ENCODE measurements at places on chromosomes 2 and 18. TPM values are rescaled to one million over a fixed set of nuclear protein-coding genes. Genes with fewer than 3 reads are reported as not detected.
A peak's percentile ranks its signal among the peaks of the same experiment; 100 is the strongest.

DNA sequence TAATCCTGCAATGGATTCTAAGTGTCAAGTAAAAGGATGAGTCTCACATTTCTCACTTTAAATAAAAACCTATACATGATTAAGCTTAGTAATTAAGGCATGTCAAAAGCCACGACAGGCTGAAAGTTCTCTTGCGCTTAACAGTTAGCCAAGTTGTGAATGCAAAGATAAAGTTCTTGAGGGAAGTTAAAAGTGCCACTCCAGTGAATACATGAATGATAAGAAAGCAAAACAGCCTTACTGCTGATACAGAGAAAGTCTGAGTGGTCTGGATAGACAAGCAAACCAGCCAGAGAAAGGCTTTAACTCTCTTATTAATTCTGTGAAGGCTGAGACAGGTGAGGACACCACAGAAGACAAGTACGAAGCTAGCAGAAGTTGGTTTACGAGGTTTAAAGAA, 12.7 kb downstream of the THOC1 start:
- H3K4me3 ChIP-seq: no peak overlapping the region
- no peak for DNase-seq
- no peaks in the 10 kb centered on the region for H3K27me3 ChIP-seq
- peaks cover 91% of the 10 kb centered on the region for H3K36me3 ChIP-seq
- H3K27ac ChIP-seq: no peak overlapping the region

CFAP65 gene
- 1.7 TPM for polyA plus RNA-seq

DNA sequence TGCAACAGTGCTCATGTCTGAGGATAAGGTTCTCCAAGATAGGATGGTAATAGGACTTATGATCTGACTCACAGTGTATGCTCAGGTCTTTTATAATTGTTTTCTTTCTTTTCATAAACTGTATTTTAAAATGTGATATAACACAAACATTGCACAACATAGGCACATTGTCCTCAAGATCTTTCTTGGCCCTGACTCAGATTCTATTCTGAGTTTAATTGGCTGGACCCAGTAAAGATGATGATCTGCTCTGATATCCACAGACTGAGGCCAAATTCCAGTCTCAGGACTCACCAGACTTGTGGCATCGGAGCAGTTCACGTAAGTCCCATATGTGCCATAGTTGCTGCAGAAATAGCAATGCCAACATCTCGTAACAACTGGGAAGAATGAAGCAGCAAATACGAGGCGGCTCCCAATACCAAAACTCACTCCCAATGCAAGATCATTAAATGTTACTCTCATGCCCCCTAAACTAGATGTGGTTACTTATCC, 448.9 kb upstream of the SLC14A2 start:
- no peaks in the 10 kb centered on the region for H3K4me1 ChIP-seq
- no peaks in the 10 kb centered on the region for H3K27me3 ChIP-seq
- H3K27ac ChIP-seq: peak overlapping the region; percentile 90
- H3K4me3 ChIP-seq: no peak overlapping the region
- no peak for DNase-seq

DNA sequence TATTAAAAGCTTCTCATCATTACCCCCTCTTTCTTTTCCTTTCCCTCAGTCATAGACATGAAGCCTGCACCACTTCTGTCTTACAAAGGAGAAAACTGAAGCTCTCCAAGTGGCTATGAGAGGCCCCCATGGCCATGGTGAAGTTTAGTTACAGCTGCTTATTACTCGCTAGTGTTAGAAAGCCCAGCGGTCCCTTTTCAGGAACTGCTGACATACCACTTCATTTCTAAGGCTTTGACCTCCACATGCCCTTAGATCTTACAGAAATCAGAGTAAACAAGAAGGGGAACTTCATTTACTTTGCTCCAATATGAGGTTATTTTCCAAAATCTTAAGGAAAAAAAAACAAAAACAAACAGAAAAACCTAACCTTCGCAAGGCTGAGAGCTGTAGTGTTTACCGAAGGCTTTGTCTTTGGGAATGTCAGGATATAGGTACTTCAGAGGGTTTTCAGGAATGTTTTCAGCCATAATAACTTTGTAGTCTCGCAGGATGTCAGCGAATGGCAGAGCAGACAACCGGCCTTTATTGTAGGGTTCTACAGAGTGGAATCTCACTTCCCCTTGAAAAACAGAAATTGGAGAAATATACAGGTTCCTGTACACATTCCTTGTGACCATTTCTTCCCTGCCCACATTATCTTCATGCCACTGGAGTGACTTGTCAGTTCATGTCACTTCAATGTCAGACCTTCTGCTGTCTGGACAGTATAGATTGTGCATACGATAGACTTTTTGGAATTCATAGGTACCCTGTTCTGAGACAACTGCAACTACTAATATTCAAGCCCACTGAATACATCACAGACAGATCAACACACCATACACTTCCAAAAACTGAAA, 18.8 kb upstream of the STAT1 start:
- no peaks in the 10 kb centered on the region for H3K36me3 ChIP-seq
- DNase-seq: no peak
- no peaks in the 10 kb centered on the region for H3K4me1 ChIP-seq

CFAP210 gene
- 0.03 TPM for polyA plus RNA-seq

FIGN gene
- 0.74 TPM for polyA plus RNA-seq

DNA sequence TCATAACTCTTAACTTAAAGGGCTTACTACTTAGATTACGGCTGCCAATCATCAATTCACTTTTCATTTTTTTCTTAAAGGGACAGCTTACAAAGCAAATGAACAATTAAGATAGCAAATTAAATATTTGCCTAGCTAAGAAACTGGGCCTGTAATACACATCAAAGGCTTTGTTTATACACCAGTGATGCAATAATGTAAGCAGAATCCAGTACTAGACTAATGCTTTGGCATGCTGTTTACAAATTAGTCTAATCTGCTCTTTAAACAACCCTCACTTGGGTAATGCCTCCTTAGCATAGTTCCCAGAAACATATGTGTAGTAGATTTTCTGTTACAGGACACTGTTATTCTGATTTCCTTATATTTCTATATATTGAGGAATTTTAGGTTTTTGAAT, 105.8 kb downstream of the ARHGAP28 start:
- no peaks in the 10 kb centered on the region for H3K36me3 ChIP-seq
- H3K4me3 ChIP-seq: no peak overlapping the region
- DNase-seq: no peak
- no peaks in the 10 kb centered on the region for H3K4me1 ChIP-seq

DNA sequence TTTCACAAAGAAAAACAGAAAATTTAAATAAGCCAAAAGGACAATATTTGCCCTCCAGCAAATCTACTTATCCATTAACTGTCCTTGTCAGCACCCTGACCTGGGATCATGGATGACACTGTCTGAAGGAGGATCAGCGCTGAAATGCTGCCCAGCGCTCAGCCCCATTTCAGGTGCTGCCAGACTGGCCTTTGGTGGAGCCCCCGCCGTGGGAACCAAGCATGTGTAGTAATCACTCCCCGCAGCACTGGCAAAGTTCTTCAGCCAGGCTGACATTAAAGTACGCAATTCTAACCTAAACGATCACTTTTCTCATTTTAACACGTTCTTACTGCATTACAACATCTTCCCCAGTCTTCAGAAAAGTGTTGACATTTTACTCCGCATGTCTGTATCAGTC, 108.6 kb upstream of the GPC1 start:
- peaks cover 33% of the 10 kb centered on the region for H3K4me1 ChIP-seq
- DNase-seq: no peak
- H3K27ac ChIP-seq: no peak overlapping the region
- H3K4me3 ChIP-seq: no peak overlapping the region
- H3K36me3 ChIP-seq: no peaks in the 10 kb centered on the region

- peak; percentile 33 for DNase-seq
- no peak overlapping the region for H3K4me3 ChIP-seq
- H3K27ac ChIP-seq: no peak overlapping the region
These were observed 45.7 kb downstream of the FAM210A start for GRCh38 chr18:13680612-13681011.
